ENCODE measurements at places on chromosomes 16 and 17.
A peak's percentile ranks its signal among the peaks of the same experiment; 100 is the strongest.

DNA sequence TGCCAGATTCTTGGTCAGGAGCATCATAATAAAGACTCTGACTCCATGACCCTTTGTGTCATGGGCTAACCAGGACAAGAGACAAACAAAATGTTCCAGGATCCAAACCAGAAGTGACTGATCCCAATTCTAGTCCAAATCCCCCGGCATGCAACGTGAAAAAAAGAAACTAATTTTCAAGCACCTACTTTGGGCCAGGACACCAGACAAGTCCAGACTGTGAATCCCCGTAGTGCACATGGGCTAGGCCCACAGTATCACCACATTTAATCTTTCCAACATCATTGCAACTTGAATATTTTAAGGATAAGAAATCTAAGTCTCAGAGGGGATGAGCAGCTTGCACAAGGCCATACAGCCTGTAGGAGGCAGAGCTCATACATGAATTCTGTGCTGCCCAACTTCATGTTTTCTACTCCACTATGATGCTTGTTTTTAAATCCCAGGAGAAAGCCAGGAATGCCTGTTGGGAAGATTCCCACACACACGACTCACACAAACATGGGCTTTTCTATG lies 365.7 kb downstream of the NPIPA8 start:
- DNase-seq: no peak

DNA sequence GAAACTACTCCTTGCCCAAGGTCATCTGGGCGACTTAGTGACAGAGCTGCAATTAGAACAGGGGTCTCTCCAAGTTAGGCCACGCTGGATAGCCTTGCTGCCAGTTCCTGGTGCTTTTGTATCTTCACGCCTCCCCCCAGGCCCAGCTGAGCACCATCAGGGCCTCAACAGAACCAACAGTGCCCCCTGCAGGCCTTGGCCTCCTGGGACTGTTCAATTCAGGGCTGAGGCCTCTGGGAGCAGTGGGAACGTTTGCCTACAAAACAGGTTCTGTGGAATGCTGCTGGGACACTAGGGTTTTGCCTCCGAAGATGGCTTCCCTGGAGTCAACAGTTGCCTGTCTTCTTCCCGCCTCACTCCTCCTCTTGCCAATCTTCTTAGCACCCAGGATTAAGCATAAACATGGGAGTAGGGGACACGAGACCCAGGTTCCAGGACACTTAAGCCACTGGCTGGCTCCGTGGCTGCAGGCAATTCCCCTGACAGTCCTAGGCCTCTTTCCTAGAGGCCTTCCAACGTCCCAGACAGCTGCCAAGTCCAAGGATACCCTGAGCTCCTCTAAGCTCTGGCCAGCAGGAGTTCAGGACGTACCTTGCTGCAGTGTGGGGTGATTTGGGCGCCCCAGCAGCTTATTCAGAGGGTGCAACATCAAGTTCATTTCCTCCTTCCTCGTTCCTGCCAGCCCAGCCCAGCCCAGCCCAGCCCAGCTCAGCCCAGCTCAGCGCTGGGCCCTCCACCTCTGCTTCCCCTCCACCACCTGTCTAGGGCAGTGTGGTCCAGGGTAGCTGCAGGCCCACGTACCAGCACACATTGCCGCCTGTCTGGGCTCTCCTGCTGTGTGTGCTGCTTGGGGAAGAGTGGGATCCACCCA lies 246.6 kb upstream of the RPL38 start:
- peak; percentile 38 for DNase-seq

DNA sequence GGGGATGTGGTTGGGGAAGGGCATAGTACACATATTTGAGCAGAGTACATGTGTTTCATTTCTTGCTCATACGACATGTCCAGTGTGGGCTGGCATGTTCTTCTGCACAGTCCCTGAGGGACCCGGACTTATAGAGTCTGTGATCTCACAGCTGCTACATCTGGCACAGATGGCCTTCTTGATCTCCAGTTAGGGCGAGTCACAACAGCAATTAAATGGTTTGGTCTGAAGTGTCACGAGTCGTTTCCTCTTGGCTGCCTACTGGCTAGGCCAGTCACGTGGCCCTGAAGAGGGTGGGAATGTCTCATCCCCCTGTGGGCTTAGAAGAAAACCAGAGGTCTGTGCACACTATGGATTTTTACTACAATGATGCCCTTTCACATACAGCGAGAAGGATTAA lies 443.6 kb downstream of the WWOX start:
- DNase-seq: no peak

GRCh38 chr17:7213895-7214299 lies 5.7 kb downstream of the DLG4 start:
- DNase-seq: peak; percentile 93

- DNase-seq: no peak
Observed at GRCh38 chr17:59001158-59001814, 105.4 kb downstream of the TRIM37 start.

- peak; percentile 16 for DNase-seq
Observed at GRCh38 chr16:17222871-17223401, 247.8 kb downstream of the XYLT1 start.

DNA sequence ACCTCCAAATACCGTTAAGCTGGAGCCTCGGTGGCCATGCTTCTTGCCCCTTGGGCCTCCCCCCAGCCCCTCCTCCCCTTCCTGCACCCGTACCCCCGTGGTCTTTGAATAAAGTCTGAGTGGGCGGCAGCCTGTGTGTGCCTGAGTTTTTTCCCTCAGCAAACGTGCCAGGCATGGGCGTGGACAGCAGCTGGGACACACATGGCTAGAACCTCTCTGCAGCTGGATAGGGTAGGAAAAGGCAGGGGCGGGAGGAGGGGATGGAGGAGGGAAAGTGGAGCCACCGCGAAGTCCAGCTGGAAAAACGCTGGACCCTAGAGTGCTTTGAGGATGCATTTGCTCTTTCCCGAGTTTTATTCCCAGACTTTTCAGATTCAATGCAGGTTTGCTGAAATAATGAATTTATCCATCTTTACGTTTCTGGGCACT lies 928 bp downstream of the HBA1 start:
- DNase-seq: peak; percentile 95

DNA sequence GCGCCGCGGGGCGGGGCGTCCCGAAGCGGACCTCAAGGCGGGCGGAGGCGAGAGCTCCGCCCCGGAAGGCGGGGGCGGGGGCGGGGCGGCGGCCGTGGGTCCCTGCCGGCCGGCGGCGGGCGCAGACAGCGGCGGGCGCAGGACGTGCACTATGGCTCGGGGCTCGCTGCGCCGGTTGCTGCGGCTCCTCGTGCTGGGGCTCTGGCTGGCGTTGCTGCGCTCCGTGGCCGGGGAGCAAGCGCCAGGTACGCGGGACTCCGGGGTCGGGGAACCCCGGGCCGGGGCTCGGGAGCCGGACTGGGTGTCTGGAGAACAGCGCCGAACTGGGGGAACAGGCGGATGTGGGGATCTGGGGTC lies at the start of gene TNFRSF12A:
Gene TNFRSF12A, plus strand, starts transcription at position 122 of the 357 bp plus-strand sequence. Its CDS starts 30 bp downstream, at position 152.
- DNase-seq: peak; percentile 11

DNA sequence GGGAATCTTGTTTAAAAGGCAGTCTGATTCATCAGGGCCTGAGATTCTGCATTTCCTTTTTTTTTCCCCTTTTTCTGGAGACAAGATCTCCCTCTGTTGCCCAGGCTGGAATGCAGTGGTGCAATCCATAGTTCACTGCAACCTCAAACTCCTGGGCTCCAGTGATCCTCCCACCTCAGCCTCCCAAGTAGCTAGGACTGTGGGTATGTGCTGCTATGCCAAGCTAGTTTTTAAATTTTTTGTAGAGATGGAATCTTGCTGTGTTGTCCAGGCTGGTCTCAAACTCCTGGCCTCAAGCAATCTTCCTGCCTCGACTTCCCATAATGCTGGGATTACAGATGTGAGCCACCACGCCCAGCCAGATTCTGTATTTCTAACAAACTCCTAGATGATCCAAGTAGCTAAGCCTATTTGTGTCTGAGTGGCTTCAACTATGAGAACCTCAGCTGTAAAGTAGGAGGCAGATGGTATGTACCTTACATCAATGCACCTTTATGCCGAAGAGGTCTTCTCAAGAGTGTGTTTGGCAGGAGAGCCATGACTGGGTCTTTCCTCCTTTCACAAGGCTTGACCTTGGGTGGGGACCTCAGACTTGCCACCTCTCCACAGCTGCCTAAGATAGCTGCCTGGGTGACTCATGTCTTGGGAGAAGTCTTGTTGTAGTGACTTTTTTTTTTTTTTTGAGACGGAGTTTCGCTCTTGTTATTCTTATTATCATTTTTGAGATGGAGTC lies 10.9 kb downstream of the LDAF1 start:
- DNase-seq: no peak

DNA sequence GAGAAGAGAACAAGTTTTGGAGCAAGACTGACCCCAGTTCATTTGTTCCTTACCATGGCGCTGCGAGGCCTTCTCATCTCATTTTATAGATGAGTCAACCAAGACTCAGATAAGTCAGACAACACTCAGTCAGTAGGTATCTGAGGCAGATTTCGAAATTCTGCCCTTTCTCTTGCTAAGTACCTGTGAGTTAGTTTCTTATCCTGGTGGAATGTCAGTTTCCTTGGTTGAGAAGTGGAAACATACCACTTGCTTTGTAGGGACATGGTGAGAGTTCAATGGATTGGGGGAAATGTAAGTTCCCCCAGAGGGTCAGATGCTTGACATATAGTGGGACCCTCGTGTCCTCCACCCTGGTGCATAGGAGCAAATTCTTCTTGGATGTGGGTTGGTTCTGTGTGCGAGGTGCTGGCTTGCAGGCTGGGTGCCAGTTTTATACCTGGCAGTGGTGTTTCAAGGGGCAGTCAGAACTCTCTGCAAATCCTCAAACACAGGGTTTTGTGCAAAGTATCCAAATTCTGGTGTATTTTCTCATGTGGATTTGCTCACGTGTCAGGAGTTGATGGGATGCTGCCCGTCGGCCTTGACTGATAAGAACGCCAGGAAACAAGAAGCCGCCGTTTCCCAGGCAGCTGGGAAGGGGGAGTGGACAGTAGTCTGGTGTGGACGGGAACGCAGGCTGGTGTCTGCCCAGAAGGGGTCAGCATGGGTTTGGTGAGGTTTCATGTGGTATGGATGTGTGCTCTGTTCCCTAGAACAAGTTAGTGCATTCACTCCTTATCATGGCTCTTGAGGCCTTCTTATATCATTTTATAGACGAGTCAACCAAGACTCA lies 61.1 kb upstream of the CIBAR2 start:
- peak; percentile 39 for DNase-seq

DNA sequence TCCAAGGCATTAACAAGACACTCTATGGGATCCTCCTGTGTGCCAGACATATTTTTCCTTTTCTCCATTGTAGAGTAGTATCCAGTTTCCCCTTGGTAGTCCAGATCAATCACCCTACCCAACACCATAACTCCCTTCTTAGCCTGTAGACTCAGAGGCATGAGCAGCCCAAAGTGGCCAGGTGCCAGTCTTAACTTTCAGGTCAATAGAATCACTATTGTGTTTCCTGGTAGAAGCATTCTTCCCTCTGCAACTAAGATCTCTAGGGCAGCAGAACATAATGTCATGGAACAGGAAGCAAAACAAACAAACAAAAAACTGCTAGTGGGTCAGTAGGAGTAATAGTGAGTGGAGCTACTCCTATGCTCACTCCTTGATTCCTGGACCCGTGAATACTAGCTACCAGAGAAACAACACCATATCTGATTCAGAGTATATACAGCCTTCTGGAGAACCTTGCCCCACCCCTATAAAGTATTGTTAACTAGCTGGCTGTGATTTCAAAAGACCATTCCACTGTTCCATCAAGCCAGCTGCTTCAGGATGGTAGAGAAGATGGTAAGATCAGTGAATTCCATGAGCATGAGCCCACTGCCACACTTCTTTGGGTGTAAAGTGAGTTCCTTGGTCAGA lies 11.2 kb upstream of the CLEC19A start:
- DNase-seq: no peak

- no peak for DNase-seq
Observed at GRCh38 chr17:9760266-9760665, 31.1 kb downstream of the DHRS7C start.

- peak; percentile 7 for DNase-seq
Observed at GRCh38 chr16:78563905-78564304, 464.5 kb downstream of the WWOX start.

GRCh38 chr16:26220894-26221293 lies 529.1 kb downstream of the HS3ST4 start:
- DNase-seq: no peak

DNA sequence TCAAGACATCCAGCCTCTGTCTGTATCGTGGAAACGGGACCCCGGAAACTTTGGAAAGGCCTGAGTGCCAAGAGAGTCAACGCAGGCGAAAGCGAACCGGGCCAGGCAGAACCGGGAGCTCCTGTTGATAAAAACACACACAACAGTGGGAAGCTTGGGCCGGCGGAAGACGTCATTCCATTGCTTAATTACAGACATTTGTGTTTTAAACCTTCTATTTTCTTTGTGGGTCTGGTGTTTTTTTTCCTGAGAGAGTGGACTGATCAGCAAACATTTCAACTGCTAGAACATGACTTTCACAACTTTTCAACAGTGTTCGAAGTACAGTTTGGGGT lies 878 bp upstream of the RNF157 start:
- DNase-seq: no peak

DNA sequence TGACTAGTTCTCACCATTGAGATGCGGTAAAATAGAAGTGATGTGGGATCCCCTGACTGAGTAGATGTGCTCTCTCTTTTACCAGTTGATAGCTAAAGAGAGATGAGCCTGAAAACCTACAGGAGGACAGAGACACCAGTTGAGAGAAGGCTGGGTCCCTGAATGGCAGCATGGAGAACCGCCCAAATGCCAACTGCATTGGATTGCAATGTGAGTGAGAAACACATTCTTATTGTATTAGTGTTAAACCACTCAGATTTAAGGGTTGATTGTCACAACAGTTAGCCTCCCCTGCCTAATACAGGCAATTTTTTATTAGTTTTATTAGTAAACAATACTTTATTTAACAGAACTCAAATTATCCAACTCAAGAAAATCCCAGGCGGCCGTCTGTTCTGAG lies 61.2 kb downstream of the SPACA3 start:
- no peak for DNase-seq

- DNase-seq: no peak
Observed at GRCh38 chr17:80034791-80035686, 633 bp downstream of the TBC1D16 start.

DNA sequence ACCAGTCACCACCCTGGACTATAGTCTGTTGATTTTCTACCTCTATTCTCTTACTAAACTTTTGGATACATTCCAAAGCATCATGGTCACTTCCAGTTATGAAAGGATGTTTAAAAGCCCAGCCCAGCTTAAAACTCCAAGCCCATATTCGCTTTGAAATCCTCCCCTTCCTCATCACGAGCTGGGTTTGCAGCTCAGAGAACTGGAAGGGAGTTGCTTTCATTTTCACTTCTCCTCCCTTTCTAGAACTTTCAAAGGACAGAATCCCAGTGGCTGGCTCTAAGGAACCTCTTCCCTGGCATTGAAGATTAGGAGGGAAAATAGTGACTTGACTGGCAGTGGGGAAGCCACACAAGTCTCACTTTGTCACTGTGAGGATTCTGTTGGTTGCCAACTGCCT lies 100.1 kb upstream of the DYNLRB2 start:
- DNase-seq: no peak

GRCh38 chr16:86809458-86809955 lies 231.2 kb downstream of the FOXL1 start:
- DNase-seq: no peak

- DNase-seq: no peak
Observed at GRCh38 chr16:10664720-10665126, 30.0 kb downstream of the TEKT5 start.

GRCh38 chr16:67979955-67980678 lies at the start of gene DPEP3:
Gene DPEP3 (minus strand): TSS chr16:67980499. CDS start chr16:67980380, 119 bp downstream.
- no peak for DNase-seq
